ENCODE measurements at places on chromosomes 4 and X.

GRCh38 chr4:183455431-183456195 lies 11.2 kb downstream of the CDKN2AIP start:
- DNase-seq: no peak

DNA sequence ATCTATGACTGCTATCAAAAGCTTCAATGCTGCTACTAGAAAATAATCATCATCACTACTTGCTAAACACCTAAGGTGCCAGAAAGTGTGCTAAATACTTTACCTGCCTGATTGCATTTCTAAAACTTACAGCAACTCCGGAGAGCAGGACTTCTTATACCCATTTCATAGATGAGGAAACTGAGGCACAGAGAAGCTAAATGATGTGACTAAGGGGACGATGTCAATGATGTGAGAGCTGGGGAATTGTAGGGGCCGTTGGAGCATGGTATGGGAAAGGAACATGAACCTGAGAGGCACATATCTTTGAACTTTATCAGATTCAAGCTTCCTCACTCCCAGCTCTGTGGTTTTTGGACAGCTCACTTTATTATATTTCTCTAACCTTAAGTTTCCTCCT lies 38.7 kb downstream of the CCKAR start:
- no peak for DNase-seq

DNA sequence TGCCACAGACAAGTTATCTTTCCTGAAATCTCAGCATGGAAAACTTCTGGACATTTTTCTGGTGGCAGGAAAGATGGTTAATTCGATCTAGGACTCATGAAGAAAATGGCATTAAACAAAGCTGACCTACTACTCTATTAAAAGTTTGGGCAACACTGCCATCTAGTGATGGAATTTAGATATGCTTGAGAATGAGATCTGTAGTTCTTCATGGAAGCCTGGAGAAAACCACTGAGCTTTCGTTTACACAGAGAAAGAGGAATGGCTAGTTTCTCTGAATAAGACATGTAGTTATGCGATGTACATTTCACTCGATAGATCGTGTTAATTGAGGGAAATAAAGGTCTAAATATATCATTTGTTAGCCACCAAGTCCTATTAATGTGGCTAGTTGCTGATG lies 51.7 kb upstream of the CHRDL1 start:
- no peak for DNase-seq

DNA sequence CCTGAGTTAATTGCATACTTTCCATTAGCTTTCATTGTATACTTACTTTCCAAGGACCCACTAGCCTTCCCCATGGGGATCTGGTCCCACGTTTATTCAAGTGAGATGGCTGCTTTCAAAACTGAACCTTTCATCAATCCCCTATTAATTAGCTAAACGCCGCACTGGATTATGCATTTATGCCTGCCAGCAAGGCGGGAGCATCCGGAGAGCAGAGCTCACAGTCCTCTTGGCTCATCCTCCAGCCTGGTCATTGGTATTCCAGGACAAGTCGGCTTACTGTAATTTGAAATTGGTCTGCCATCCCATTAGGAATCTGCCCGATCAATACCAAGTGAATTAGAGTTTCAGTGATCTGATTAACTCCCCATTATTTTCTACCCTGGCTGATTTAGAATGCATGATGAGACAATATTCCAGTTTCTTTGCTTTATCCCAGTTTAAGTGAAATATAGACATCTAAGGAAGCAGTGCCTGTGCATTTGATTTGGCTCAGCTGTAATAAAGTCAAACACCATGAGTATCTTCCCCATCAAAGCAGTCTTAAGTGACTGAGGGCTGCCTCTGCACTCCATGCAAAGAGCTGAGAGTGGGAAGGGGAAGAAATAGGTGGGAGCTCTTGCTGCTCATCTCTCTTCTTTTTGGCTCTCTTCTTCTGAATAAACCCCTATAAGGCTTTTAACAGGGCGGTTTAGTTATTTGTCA lies 411.4 kb downstream of the GPAT3 start:
- no peak for DNase-seq

GRCh38 chrX:31130457-31131220 lies 58.8 kb upstream of the FTHL17 start:
- no peak for DNase-seq

GRCh38 chrX:101164766-101165590 lies 54.6 kb upstream of the DRP2 start:
- no peak for DNase-seq

DNA sequence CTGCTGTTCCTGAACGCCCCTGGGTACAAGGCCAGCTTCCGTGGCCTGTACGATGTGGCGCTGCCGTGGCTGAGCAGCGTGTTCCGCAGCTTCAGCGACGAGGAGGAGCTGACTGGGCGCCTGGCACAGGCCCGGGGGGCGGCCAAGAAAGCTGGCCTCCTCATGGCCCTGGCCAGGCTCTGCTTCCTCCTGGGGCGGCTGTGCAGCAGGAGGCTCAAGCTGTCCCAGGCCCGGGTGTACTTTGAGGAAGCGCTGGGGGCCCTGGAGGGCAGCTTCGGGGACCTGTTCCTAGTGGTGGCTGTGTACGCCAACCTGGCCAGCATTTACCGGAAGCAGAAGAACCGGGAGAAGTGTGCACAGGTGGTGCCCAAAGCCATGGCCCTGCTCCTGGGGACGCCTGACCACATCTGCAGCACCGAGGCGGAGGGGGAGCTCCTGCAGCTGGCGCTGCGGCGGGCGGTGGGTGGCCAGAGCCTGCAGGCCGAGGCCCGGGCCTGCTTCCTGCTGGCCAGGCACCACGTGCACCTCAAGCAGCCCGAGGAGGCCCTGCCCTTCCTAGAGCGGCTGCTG lies 28.2 kb downstream of the SH3TC1 start:
- no peak for DNase-seq

DNA sequence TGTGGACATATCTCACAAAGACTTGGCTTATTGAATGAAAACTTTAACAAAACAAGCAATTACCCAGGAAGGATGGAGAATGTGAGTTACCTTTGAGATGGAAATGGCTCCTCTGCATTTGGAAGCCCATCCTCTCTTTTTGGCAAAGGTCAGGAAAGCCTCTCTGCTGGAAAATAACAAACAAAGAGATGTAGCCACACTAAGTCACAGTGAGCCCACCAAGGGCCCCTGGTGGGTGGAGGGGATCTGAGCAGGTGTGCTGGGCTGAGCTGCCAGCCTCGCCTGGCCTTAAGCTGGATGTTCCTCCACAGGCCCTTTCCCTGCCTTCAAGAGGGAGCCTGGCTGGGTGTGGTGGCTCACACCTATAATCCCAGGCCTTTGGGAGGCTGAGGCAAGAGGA lies 269.2 kb downstream of the HNRNPD start:
- no peak for DNase-seq

DNA sequence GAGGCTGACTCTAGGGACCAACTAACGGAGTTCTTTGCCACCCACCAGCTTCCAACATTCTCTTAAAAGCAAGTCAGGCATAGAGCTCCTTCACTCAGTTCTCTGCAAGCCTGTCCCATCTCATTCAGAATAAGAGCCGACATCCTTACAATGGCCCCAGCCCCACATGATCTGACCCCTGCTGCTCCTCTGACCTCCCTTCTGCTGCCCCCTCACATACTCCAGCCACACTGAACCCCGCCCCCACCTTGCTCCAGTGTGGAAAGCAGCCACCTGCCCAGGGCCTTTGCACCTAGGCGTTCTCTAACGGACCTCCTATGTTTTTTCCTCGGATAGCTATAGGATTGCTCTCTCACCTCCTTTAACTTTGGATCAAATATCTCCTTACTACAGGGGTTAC lies 143.2 kb upstream of the ETNPPL start:
- DNase-seq: no peak

GRCh38 chr4:52578951-52579350 lies 80.2 kb downstream of the USP46 start:
- DNase-seq: no peak

- no peak for DNase-seq
Measured at GRCh38 chrX:16601885-16602284, 48.1 kb upstream of the S100G start.

- no peak for DNase-seq
Measured at GRCh38 chrX:45740291-45740690, 539.6 kb upstream of the DIPK2B start.

DNA sequence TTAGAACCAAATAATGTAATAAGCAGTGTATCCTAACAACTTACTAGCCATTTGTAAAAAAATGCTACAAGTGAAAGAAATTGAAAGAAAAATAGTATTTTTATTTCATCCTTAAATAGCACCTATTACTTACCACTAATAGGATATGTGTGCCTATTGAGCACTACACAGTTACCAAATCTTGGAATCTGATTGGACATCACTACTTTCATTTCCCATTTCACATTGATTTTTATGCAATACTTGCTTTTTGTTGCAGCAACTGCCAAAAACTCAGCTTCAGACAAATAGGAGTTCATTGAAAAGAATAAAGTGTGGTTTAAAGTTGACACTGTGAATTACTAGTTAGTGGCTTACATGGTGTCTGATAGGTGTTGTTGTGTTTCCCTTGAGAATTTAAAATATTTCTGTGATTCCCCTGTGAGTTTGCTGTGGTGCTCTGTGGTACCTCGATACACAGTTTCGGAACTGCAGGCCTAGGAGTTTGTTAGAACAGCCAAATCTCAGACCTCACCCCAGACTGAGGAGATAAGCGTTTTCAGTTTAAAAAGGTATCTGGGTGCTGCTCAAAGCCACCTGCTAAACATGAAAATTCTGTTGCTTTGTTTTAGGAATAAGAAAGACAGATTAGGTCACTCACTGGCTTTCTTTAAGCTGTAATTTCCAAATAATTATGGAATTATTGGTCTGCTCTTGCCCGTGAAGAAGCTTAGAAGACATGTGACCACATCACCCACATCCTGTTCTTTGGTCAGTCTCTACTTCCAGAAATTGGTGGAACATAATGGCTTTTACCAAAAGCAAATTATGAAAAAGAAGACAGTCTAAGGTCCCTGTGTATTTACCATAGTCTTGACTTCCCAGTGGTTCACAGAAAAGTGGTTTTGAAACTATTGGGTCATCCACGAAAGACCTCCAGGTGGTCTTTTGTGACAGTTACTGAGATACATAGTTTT lies 97.8 kb downstream of the SYTL5 start:
- DNase-seq: no peak

DNA sequence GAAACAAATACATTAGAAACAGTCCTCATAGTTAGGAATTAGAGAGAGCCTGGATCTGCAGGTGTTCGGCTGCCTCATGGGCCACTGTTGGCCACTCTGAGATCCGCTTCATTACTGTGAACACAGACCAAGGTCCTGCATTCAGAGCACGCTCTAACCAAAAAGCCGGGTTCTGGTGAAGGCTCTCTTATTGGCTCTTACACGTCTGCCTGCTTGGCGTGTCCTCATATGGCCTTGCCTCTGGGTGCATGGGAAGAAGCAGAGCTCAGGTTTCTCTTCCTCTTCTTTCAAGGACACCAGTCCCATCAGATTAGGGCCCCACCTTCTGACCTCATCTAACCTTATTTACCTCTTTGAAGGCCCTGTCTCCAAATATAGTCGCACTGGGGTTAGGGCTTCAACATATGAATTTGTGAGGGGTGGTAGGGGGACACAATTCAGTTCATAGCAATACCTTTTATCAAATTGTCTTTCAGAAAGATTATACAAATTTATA lies 37.1 kb upstream of the ELF2 start:
- DNase-seq: no peak

DNA sequence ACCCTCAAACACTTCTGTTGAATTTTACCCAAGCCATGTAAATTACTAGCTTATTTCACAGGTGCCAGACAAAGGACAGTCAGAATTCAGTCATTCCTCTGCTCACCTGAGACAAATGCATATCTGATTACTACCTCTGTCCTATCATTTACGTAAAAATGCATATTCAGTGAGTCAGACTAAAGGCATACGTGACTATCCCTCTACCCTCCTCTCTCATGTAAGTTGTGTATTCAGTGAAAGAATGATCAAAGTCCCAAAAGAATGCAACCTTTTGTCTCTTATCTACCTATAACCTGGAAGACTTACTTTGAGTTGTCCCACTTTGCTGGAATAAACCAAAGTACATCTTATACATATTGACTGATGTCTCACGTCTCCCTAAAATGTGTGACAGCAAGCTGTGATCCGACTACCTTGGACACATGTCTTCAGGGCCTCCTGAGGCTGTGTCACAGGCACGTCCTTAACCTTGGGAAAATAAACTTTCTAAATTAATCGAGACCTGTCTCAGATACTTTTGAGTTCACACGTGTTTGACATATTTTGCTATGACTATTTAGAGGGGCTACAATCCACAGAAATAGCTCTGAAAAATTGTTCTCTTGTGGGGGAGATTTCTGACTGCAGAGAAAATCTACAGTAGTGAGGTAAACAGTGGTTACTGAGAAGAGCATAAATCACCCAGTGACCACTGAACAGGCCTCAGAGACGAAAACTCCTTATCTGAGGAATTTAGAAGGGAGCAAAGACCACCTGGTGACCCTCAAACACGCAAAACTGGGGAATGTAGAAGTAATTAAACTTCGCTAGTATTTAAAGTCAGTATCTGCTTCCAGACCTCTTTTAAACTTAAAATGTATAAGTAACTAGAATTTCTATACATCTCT lies 1575.8 kb downstream of the STIM2 start:
- no peak for DNase-seq

DNA sequence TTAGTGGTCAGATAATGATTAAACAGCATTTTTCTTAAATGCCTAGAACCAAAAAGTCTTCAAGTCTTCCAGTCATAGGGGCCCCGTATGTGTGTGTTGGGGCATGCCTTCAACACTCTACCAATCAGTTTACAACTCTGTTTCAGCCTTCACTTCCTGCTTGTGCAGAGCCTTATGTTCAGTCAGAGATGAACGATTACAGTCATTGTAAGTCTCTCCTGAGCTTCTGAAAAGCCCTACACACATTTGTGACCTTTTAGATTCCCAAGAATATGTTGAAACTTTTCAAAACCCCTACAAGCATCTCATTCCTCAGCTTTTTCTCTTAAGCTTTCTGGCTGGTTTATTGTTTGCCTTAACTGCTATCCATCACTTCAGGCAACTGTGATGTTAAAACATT lies 591.2 kb downstream of the ZNF674 start:
- no peak for DNase-seq

GRCh38 chr4:118318931-118319330 lies 33.9 kb downstream of the PRSS12 start:
- DNase-seq: no peak

DNA sequence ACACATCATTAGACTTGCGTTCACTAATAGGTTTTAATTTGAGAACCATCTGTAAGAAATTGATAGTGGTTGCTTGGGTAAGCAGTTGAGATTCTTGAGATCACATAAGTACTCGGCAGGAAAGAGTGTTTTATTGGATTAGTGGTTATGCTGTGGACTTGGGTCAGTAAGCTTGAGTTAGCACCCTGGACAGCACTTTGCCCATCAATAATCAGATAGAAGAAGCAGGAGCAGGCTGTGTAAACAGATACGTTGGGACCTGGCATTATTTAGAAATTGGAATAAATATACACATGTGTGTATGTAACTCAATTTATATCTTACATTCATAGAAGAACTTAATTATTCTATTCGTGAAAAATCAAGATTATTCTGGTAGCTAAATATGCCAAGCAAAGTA lies 357.5 kb upstream of the SMIM31 start:
- DNase-seq: no peak

- DNase-seq: no peak
Measured at GRCh38 chrX:14295426-14295825, 233.9 kb upstream of the GLRA2 start.
